ENCODE measurements at places on chromosomes 4 and X.

GRCh38 chr4:65738134-65738533 is 67.8 kb upstream of the EPHA5 start:
- no peak for DNase-seq

GRCh38 chr4:158667651-158668198 is 4.0 kb downstream of the C4orf46 start:
- no peak for DNase-seq

DNA sequence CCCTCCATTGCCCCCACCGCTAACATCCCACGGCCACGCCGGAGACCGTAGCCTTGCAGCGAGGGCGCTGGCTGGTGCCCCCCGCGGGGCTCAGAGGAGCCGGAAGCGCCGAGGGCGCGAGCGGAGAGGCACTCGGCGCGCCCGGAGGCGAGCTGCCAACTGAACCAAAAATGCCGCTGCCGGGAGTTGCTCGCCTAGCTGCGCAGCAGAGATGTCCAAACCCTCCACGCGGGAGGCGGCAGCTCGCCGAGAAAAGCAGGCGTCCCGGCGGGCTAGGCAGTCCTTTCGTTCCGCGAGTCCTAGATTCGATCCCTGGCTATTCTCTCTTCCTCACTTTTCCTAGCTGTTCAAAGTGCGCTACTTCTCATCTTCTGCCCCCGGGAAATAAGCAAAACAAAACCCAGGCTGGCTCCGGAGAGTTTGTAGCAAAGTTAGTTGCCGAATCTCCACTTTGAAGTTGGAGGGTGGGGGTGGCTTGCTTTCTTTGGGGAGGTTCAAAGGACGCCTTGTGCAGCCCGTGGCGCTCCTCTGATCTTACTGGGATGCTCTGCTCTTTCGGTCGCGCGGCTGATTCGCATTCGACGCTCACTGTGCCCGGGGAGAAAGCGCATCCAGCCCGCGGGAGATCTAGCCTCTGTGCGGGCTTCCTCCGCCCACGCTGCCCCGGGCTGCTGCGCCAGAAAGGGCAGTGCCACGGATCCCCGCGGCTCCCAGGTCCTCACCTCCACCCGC is 723 bp downstream of the NKX6-1 start:
- DNase-seq, result no peak

DNA sequence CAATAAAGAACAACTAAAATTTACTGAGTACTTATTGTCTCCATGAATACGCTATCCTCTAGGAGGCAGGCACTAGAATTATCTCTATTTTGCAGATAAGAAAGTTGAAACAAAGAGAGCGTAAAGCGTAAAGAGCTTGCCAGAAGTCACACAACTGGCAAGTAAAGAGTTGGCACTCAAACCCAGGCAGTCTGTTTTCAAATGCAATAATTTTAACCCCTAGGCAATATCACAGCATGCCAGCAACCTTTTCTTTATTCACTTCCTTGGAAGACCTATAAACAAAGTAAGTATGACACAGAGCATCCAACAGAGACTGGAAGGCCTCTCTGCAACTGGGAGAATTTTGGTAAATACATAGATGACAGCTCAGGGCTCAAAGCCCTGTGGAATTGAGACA is 23.2 kb upstream of the AMELX start:
- DNase-seq, result no peak

DNA sequence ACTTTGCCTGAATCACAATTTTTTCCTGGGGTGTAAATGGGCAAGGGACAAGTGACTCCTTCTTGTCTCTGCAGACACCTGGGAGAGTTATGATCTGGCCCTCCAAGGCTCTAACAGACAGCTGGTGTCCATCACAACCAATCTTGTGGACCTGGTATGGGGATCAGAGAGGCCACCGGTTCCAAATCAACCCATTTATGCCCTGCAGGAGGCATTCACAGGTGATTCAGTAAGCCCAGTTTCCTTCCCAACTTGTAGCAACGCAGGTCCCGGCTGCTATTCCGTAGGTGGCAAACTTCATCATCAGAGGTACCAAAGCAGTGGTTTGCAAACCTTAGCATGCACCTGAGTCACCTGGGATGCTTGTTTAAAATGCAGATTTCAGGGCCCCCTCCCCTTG is 8.8 kb downstream of the XPNPEP2 start:
- DNase-seq, result no peak

DNA sequence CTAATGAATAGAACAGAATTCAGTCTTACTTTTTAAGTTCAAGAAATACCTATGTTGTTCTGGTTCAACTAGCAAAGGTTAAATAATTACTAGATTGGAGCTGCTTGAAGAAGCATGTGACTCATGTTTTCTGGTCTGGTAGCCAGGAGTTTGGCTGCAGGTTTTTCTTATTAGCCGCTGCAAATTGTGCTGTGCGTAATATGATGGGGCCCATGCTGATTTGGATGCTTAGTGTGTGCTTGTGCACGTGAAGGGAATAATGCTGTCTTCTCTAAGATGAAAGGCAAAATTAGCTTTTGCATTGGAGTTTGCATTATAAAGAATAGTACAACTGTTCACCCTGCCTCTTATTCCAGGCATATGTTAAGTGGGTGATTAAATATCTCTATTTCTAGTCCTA is 219.6 kb downstream of the SNCA start:
- no peak for DNase-seq

DNA sequence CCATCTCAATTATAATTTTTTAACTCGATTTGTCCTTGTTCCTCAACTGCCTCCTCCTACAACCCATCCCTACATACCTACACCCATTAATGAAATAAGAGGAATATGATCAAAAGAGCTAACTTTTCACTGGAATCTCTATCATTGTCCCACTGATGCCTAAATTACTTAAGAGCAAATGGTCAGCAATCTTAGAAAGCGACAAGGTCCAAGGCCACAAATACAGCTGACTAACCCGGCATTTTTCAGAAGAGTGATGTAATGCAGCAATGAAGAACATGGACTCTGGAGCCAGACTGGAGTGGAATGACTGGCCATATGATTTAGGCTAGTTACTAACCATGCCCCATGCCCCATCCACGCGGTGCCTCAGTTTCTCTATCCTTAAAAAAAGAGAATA is 56.2 kb downstream of the PPA2 start:
- no peak for DNase-seq

- DNase-seq, result no peak
Measured at GRCh38 chr4:158182736-158183135, 9.9 kb upstream of the GASK1B start.

GRCh38 chr4:72468904-72469502 is 100.0 kb downstream of the ADAMTS3 start:
- DNase-seq, result no peak

- DNase-seq, result no peak
Measured at GRCh38 chr4:145843639-145844038, 95.0 kb downstream of the ZNF827 start.

GRCh38 chr4:89492581-89493071 is 185.0 kb upstream of the GPRIN3 start:
- DNase-seq, result no peak

GRCh38 chr4:1772853-1773538 is 20.1 kb upstream of the FGFR3 start:
- DNase-seq, result peak; percentile 67

- DNase-seq, result no peak
Measured at GRCh38 chrX:18833071-18833731, 125.8 kb downstream of the PPEF1 start.

GRCh38 chr4:55947254-55947882 is 1.4 kb upstream of the CEP135 start:
- no peak for DNase-seq

DNA sequence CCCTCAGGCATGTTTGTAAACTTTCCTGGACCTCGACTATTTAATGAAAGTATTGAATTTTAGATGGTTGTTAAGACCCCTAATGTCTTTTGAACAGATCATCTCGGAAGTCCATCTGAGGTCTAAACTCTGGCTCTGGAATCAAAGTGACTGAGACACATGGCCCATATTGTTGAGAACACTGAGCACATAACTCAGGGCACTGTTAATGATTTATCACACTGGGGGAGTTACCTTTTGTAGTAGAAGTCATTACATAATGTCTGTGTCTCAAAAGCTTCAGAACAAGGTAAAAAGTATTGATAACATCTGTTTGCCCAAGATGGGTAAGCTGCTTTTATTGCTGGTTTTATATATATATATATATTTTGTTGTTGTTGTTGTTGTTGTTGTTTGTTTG is 103.4 kb upstream of the HS3ST1 start:
- DNase-seq, result no peak

All from DMS 273 treated with DMSO at 0.1 percent for 48 hours (cell line).